Kidney (tissue), 22 donors: ENCODE measurements at places on chromosomes 13 and 19. TPM values are rescaled to one million over a fixed set of nuclear protein-coding genes. Genes with fewer than 3 reads are reported as not detected.

Gene FLT1
- 45.7 TPM for total RNA-seq

Gene CTXN1
- 25.9 TPM for total RNA-seq

Gene BICRA
- total RNA-seq = 14.7 TPM

Gene DNMT1
- total RNA-seq = 64.6 TPM

DNA sequence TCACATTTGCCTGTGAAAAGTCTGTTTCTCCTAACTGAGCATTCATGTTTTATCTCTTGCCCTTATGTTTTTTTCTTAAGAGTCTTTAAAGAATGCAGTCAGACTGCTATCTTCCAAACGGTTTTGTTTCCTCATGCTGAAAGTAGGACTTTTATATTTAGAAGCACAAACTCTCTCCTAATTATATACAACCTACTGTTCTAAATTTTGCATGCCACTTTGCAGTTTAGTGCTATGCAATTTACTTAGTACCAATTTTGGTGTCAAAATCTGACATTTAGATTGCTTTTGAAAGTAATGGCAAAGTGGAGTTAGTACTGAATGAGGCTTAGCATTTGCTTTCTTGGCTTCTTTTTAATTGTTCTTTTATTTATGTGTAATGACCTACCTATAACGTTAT is 55.1 kb upstream of the PCDH20 start:
- no peaks in the 10 kb centered on the region for H3K4me1 ChIP-seq
- no peaks in the 10 kb centered on the region for H3K36me3 ChIP-seq
- H3K27me3 ChIP-seq = no peaks in the 10 kb centered on the region
- no peak for DNase-seq

- H3K27ac ChIP-seq = no peak overlapping the region
- H3K27me3 ChIP-seq = no peaks in the 10 kb centered on the region
Measured at GRCh38 chr19:48123907-48124651, 13.5 kb upstream of the PLA2G4C start.

DNA sequence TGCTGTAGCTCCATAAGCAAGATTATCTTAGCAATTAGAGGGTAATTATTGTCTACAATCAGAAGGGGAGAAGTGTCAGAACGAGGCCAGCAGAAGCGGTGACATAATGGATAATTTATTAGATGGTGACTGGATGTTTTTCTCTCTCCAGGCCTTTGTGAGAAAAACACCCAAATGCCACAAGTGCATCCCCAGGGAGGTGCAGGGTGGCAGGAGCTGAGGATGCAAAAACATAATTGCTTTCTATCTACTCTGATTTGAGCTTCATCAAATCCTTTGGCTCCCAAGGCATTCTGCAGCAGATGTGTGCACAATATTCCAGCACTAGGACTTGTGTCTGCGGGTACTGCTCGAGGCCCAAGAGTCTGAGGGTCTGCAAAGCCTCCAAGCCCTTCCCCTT is 220.1 kb upstream of the SERP2 start:
- H3K27me3 ChIP-seq = no peaks in the 10 kb centered on the region
- no peaks in the 10 kb centered on the region for H3K36me3 ChIP-seq
- H3K4me3 ChIP-seq = no peak overlapping the region
- H3K4me1 ChIP-seq = peaks cover 5% of the 10 kb centered on the region

GRCh38 chr13:96093296-96094006 is 3.5 kb downstream of the HS6ST3 start:
- H3K27me3 ChIP-seq = peaks cover 12% of the 10 kb centered on the region
- H3K36me3 ChIP-seq = no peaks in the 10 kb centered on the region
- no peak overlapping the region for H3K27ac ChIP-seq
- H3K4me1 ChIP-seq = peaks cover 6% of the 10 kb centered on the region
- no peak overlapping the region for H3K4me3 ChIP-seq
- DNase-seq = no peak

GRCh38 chr13:67299072-67299635 is 69.0 kb upstream of the PCDH9 start:
- no peak for DNase-seq
- no peaks in the 10 kb centered on the region for H3K27me3 ChIP-seq
- no peaks in the 10 kb centered on the region for H3K36me3 ChIP-seq
